HuH-7 (cell line): ENCODE measurements at places on chromosomes 16 and 17.
A peak's percentile ranks its signal among the peaks of the same experiment; 100 is the strongest.

GRCh38 chr17:7839876-7840261 is 5.9 kb downstream of the KDM6B start:
- no peak for DNase-seq

DNA sequence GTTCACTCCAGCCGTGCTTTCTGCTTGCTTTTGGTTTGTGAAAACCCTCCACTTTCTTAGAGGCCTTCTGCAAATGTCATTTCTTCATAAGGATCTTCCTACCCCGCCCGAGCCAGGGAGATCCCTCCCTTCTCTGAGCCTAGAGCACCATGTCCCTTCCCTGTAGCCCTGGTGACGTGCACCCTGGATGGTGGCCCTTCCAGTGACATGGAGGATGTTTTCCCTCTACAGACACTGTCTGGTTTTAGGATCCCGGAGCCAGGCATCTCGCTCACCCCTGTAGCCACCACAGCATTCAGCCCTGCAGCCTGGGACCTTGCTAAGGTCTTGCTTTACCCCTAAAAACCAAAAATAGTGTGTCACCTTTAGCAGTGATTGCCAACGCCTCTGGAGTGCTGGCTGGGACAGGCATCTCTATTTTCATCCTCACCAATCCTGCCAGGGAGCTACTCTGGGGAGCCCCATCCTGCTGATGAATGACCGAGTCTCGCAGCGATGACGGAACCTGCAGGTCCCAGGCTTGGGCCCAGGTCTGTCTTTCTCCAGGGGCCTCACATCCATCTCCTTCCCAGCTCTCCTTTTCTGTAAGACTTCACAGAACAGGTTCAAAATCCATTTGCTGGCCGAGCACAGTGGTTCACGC is 394.1 kb upstream of the TNRC6C start:
- DNase-seq = no peak

DNA sequence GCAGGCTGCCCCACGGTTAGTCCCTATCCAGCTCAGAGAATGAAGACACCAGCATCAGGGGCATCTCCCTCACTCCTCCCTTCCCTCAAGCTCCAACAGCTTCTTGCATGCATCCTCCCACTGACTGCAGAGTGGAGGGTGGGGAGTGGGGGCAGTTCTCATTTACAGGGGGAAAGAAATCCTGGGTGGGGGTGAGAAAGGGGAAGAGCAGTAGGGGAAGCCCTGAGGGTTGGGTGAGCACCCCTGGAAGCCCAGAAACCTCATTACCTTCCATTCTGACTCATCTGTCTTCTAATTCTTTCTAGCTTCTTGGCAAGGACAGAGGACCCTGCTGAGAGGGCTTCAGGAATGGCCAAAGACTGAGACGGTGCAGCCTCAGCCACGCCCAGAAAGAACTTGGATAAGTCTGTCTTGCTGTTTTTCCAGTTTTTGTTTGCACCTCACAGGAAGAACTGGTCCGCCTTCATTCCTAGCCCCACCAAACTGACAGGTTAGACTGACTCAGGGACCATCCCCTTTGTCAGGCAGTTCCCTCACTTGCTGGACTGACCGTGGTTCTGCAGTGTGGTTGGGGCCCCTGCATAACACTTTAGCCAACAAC is 52.5 kb upstream of the WSB1 start:
- DNase-seq = no peak

- no peak for DNase-seq
Measured at GRCh38 chr17:78855561-78856165, 15.0 kb upstream of the USP36 start.

- no peak for DNase-seq
Measured at GRCh38 chr16:57069635-57070370, 22.6 kb upstream of the CPNE2 start.

DNA sequence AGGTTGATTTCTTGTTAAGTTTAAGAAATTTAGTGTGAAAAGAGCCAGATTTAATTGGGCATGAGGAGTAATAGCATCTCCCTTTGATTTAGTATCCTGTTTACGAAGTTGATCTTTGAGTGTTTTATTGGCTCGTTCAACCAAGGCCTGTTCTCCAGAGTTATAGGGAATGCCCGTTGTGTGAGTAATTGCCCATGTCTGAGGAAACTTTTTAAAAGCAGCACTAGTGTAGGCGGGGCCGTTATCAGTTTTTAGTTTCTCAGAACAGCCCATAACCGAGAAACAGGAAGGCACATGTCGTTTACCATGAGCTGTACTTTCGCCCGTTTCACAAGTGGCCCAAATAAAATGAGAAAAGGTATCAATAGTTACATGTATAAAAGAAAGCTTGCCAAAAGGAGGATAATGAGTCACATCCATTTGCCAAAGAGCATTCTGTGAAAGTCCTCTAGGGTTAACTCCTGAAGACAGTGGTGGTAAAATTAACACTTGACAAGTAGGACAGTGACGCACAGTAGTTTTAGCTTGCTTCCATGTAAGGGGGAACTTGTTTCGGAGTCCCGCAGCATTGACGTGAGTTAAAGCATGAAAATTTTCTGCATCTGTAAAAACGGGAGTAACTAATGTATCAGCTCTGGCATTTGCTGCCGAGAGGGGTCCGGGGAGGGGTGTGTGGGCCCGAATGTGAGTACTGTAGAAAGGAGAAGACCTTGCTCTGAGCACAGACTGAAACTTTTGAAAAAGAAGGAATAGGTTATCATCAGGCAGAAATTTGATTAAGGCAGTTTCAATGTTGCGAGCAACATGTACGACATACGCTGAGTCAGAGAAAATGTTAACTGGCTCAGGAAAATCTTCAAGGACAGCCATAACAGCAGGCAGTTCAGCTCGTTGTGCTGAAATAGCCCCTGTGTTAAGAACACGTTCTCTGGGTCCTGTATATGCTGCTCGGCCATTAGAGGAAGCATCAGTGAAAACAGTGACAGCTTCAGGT is 18.5 kb upstream of the KCTD5 start:
- DNase-seq = no peak

GRCh38 chr16:180681-181564 is 664 bp downstream of the HBQ1 start:
- DNase-seq = peak; percentile 91

GRCh38 chr17:1539811-1540210 is 22.8 kb downstream of the PITPNA start:
- no peak for DNase-seq

GRCh38 chr17:65228734-65229620 is 91.8 kb downstream of the RGS9 start:
- no peak for DNase-seq

DNA sequence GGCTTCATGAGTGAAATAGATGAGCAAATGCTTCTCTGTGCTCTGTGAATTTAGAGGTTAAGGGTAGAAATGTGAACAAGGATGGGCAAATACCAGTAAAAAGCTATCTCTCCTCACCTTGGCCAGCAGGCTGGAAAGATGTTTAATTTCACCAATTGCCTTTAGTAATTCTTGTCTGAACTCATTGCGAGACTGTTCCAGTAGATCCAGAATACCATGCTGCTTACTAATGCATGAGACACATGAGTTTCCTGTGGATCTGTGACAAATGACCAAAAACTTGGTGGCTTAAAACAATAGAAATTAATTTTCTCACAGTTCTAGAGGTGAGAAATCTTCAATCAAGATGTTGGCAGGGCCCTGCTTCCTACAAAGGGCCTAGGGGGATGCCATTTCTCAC is 9.3 kb upstream of the ZNF624 start:
- DNase-seq = no peak

- DNase-seq = peak; percentile 34
Measured at GRCh38 chr16:57245472-57246113, 534 bp downstream of the ARL2BP start.

GRCh38 chr16:1146409-1146808 is 6.5 kb upstream of the CACNA1H start:
- DNase-seq = no peak

GRCh38 chr16:56275801-56276200 is 84.5 kb downstream of the GNAO1 start:
- DNase-seq = no peak

DNA sequence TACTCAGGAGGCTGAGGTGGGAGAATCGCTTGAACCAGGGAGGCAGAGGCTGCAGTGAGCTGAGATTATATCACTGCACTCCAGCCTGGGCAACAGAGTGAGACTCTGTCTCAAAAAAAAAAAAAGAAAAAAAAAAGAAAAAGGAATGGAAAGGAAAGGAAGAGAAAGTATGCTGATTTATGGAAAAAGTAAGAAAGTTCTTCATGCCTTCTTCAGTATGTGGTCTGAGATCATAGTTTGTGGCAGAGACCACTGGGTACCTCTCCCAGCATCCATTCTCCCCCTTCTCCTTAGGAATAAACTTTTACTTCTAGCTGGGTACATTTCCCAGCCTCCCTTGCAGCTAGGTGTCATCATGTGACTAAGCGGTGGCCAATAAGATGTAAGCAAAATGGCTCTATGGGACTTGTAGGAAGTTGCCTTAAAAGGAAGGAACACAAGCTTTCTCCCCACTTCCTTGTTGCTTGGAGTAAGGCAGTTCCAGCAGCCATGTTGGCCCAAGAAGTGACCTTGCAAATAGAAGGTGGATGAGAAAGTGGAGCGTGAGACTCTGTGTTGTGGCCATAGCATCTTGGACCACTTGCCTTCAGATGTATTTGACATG is 26.1 kb upstream of the XPO6 start:
- DNase-seq = no peak
